ENCODE measurements at places on chromosomes 3 and 15.
A peak's percentile ranks its signal among the peaks of the same experiment; 100 is the strongest.

DNA sequence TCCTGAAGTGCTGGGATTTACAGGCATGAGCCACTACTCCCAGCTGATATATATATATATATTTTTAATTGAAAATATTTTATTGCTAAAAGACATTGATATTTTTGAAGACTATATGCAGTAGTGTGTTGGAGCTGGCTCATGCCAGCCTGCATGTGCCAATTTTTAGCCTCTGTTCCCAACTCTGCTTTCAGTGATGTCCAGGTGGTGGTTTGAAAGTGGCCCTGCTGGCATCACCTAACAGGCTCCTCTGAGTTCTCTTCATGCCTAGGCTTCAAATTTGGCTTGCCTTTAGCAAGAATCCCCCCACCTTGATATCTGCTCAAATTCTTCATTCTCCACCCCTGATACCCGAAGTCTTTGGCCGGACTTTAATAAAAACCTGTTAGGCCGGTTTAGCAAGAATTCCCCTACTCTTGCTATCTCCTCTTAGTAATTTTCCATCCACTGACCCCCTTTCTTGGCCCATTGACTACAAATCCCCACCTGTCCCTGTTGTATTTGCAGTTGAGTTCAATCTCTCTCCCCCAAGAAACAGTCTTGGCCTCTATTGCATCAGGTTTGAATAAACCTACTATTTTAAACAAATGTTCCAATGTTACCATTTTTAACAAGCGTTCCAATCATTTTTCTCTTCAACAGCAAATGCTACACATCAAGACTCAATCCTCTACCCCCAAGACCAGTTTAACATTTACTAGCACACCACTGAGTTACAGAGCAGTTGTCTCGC is 23.9 kb upstream of the CTSH start:
- no peak for DNase-seq

DNA sequence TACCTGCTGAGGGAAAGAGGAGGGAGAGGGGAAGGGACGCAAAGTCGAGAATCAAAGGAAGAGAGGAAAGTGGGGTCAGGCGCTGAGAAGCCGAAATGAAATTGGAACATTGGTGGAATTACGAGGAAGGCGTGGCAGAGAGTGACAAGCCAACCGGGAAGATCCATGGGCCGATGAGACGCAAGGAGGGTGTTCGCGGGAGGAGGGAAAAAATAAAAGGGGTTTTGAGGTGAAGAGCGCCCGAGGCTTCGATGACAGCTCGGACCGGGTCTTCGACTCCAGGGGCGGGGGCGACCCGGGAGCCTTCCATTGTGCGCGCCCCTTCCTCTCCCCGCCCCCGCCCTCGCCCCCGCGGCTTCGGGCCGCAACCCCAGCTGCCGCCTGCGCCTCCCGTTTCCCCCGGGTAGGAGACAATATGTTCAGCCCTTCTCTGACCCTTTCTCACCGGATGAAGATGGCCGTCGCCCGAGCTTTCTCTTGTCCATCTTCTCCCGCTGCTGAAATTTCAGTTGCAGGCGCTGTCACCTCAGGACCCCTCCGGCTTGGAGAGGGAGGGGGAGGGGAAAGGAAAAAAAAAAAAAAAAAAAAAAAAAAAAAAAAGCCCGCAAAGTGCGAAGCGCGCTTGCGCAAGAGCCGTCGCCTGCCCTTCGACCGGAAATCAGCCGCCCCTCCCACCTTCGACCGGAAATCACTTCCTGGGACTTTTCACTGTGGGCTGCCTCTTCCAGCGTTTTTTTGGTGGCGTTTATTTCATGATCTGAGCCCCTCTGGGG is at the start of gene SENP7:
TSS of gene SENP7 (minus strand) at position 567 of the 773 bp plus-strand sequence. CDS start at position 485, 82 bp downstream.
- DNase-seq: peak; percentile 97

DNA sequence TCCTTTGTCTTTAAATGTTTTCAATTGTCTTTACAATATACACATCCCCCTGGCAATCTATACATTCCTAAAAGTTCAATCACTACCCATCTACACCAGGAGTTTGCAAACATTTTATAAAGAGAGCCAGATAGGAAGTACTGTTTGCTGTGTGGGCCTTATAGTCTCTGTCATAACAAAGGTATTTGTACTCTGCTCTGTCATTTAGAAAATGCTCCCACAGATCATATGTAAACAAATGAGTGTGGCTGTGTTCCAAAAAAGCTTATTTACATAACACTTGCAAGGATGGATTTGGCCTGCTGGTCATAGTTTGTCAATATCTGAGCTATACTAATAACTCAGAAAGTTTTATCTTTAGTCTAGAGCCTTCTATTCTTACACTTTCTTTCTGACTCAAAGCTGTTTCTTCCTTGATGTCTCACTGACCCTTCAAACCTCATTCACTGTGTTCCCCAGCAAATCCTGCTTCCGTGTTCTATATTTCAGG is 511.9 kb downstream of the GBE1 start:
- no peak for DNase-seq

GRCh38 chr15:89599021-89599420 is 23.8 kb downstream of the TICRR start:
- DNase-seq: no peak

Measured in retina (tissue), 1 donor.